ENCODE measurements at places on chromosomes 7 and 10. TPM values are rescaled to one million over a fixed set of nuclear protein-coding genes. Genes with fewer than 3 reads are reported as not detected.
A peak's percentile ranks its signal among the peaks of the same experiment; 100 is the strongest.

DNA sequence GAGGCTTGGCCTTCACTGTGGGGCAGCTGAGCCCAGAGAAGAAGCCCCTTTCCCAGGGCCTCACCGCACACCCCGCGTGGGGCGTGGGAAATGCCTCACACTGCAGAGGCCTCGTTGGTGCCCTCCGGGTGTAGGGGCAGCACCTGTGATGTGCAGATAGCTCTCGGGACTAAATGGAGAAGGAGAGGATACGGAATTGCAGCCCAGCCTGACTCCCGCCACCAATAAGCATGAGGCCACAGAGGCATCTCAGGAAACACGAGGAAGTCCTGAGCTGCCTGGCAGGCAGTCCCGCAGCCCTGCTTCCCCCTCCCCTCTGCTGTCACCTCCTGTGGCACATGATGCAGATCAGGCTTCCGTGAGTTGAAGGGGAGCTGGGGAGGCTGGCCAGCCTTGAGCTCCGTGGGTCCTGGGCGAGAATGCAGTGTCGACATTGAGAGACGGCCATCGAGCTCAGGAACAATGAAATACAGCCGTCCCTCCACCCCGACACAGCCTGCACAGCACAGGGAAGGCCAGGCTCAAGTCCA is 59.6 kb upstream of the PPP2R2D start:
- DNase-seq, result peak; percentile 38

Gene TEX36
- total RNA-seq, result not detected

DNA sequence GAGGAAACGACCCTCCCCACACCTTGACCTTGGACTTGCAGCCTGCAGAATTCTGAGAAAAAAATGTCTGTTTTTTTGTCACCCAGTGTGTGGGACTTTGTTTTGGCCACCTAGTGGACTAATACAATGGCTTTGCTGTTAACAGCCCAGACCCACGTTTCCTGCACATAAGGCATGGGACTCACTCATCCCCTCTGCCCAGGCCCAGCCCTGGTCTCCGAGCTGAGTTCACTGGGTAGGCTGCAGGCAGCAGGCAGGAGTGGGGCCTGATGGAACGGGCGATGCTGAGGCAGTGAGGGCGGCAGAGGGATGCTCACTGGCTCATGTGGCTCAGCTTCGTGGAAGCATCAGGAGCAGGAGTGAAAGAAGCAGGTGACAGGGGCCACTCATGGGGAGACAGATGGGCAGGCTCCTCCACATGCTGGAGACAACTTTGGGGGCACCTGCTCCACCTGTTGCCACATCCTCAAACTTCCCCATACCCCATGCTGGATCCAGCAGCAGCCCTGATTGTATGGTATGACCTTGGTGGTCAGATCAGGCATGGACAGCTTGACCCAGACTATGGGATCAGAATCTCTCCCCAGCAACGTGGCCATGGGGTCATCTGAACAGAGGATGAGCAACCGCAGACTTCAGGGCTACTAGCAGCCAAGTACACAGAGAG is 65.8 kb upstream of the ANTXRL start:
- no peak for DNase-seq

- no peak for DNase-seq
Observed at GRCh38 chr10:132048294-132048667, 17.5 kb upstream of the JAKMIP3 start.

Gene TMEM178B
- 4.8 TPM for total RNA-seq

GRCh38 chr10:24958091-24958720 is 5.8 kb upstream of the PRTFDC1 start:
- DNase-seq, result no peak

DNA sequence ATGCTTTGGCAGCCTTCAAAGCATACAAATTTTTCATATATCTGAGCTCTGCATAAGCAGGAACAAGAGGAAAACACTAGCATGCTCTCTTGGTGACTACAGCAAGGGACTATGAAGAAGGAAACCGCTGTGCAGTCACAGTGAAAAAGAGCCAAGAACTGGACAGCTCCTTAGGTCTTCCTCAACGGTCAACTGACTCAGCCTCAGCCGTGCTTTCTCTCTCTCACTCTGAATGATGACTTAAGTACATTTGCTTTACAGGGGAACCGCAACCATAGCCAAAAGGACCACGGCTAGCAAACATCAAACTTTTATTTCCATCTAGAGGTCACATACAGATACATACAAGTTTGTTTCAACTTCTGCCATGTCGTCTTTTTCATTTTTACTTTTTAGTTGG is 69.9 kb downstream of the HYCC1 start:
- DNase-seq, result no peak
